Activated CD8-positive, alpha-beta memory T cell treated with anti-CD3 and anti-CD28 coated beads for 1 hour (primary cell): ENCODE measurements at places on chromosomes 16 and 17.

- DNase-seq, result no peak
Observed at GRCh38 chr16:19767497-19767896, 49.4 kb downstream of the IQCK start.

GRCh38 chr16:83681381-83681956 lies 126.3 kb upstream of the HSBP1 start:
- DNase-seq, result no peak

- no peak for DNase-seq
Observed at GRCh38 chr17:32461498-32461852, 17.2 kb downstream of the PSMD11 start.

- no peak for DNase-seq
Observed at GRCh38 chr17:50279181-50279526, 4.9 kb downstream of the TMEM92 start.

GRCh38 chr16:10501016-10501607 lies 79.3 kb downstream of the EMP2 start:
- no peak for DNase-seq

GRCh38 chr16:1906055-1906845 lies 12.0 kb downstream of the HS3ST6 start:
- no peak for DNase-seq
